CD8-positive, alpha-beta memory T cell (primary cell): ENCODE measurements at places on chromosomes 12 and 14. TPM values are rescaled to one million over a fixed set of nuclear protein-coding genes. Genes with fewer than 3 reads are reported as not detected.

- H3K36me3 ChIP-seq = no peaks in the 10 kb centered on the region
- no peaks in the 10 kb centered on the region for H3K27me3 ChIP-seq
- H3K4me3 ChIP-seq = no peak overlapping the region
- DNase-seq = no peak
- no peaks in the 10 kb centered on the region for H3K4me1 ChIP-seq
- no peak overlapping the region for H3K27ac ChIP-seq
Observed at GRCh38 chr14:104936361-104937155, 11.9 kb downstream of the PLD4 start.

DNA sequence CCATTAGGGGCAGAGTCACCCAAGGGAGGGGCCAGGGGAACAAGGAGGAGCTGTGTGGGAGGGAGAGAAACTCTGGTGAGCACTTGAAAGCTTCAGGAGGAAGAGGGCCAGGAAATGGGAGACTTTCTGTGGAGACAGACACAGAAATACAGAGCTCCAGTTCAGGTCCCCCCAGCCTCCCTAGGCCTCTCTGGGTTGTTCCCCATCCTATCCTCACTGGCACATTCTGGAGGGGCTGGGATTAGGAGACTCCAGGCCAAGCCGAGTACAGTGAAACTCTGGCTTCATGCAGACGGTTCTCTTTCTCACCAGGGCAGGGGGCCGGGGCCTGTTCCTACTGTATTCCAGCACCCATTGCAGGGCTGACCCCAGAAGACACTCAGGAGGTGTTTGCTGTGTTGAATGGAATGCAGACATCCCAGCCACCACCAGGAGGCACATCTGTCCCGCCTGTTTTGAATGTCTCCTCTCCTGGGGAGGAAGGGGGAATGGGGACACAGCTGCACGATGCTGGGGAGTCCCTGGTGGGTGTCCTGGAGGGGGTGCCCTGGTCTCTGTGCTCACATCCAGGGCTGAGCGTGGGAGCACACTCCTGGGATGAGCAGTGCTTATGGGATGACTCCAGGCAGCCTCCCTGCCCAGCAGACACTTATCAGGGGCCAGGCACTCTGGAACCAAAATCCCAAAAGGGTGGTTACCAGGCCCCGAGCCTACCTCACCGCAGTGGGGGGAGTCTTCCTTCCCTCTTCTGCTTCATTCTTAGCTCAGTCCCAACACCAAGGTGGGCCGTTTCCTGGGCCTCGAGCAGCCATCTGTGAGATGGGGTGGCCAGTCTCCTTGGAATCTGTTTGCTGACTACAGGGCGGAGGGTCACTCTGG lies 5.5 kb upstream of the KRT84 start:
- H3K4me3 ChIP-seq = no peak overlapping the region
- no peak for DNase-seq
- no peak overlapping the region for H3K27ac ChIP-seq
- H3K36me3 ChIP-seq = no peaks in the 10 kb centered on the region

DNA sequence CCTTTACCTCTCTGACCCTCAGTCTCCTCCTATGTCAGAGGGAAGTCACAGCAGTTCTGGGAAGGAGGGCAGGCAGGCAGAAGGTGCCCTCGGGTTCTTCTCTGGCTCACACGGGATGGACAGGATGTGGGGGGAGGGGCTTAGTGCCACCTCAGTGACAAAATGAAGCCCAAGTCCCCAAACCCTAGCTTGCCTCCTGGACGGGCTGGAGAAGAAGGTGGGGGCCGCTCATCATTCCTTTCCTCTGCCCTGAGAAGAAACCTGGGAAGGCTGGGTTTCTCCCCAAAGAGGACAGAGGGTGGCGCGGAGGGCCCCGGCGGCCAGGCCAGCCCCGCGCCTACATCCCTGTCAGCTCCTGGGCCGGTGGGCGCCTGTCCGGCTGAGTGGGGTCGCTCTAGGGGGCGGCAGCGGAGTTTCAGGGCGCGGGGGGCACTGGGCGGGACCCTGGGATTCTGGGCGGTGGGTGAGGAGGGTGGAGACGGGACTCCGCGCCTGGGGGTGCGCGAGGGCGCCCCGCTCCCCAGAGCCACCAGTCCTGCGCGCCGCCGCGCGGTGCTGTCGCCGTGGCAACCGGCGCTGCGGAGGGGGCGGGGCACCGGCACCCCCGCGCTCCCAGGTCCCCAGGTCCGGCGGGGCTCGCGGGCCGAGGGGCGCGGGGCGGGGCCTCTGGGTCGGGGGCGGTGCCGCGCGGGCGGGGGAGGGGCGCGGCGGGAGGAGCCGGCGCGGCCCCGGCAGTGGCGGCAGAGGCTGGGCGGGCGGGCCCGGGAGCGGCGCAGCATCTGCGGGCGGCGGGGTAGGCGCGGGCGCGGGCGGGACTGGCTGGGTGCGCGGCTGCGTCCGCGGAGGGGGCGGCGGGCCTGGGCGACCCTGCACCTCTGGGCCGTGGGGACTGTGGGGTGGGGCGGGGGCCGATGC lies at the start of gene TMEM121:
TMEM121 (plus strand) TSS at position 723 of the 915 bp plus-strand sequence. CDS start 2,252 bp downstream, outside the sequence.
- peak; percentile 62 for DNase-seq
- no peak within 1 kb of the TSS for H3K4me3 ChIP-seq
- peaks cover 17% of the 10 kb centered on the region for H3K27me3 ChIP-seq
- H3K4me1 ChIP-seq = peaks cover 26% of the 10 kb centered on the region
- H3K36me3 ChIP-seq = no peaks in the 10 kb centered on the region

The LRTM2 gene
- not detected for total RNA-seq

The DLST gene
- 160 TPM for total RNA-seq
